Fibroblast of skin of right biceps (primary cell): ENCODE measurements at places on chromosomes 16 and 17.

DNA sequence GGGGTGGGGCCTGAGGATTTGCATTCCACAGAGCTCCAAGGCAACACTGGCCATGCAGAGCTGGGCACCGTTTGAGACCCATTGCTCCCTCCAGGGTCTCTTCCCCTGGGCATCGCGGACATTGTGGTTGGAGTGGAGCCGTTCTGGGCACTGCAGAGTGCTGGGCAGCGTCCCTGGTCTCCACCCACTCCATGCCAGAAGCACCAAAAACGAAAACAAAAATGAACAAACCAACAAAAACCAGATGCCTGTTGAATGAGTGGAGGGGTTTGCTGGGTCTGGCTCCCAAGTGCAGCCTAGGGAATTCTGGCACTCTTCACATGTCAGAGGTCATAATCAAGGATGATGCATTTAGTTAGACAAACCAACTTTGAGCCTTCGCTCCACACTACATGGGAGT, 17.9 kb downstream of the WNT9B start:
- no peak for DNase-seq

DNA sequence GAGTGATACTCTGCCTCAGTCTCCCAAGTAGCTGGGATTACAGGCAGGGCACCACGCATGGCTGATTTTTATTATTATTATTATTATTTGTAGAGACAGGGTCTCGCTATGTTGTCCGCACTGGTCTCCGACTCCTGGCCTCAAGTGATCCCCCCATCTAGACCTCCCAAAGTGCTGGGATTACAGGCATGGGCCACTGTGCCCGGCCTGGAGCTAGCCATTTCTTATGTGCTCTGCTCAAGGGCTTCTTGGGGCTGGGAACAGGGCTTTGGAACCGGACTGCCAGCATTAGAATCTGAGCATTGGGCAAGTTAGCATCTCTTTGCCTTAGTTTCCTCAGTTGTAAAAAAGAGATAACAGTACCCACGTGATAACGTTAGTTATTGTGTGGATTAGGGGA, 111.3 kb downstream of the C16orf78 start:
- DNase-seq = no peak

DNA sequence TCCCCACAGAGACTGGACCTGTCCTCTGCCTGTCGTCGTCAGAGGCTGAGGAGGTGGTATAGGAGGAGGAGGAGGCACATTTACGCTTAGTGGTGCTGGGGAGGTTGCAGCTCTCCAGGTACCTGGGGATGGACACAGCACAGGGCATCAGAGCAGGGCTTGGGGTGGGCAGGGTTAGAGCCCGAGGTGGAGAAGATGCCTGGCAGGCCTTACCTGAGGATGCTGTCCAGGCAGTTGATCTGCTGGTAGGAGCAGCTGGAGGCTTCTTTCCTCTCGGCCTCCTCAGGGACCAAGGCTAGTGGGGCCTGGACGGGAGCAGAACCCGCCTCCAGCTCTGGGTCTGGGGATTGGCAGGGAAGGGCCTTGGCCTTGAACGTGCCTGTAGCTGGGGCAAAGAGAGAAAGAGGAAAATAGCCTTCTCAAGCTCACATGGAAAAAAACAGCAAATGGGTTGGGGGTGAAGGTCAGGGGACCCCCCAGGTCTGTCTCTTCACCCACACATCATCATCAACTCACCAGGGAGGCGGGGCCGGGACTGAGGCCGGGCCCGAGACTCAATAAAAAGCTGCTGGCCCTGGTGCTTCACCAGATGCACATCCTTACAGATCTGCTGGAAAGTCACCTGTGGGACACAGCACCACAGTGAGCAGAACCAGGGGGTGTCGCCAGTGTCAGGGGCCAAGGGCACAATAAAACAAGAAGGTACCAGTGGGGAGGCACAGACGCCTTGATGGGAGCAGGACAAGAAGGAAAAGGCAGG, 5.6 kb downstream of the PER1 start:
- no peak for DNase-seq

DNA sequence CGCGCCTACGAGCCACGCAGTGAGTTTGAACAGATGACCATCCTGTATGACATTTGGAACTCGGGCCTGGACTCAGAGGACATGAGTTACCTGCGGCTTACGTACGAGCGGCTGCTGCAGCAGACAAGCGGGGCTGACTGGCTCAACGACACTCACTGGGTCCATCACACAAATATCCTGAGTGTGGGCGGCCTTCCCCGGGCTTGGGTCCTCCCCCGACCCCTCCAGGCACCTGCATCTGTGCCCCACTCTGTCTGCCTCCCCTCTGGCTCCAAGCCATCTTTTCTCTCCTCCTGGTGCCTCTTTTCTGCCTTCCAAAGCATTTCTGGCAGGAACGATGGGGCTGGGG, 5.0 kb upstream of the HSD3B7 start:
- no peak for DNase-seq

GRCh38 chr17:57636985-57637665, 108.0 kb downstream of the CCDC182 start:
- peak; percentile 6 for DNase-seq

- DNase-seq = no peak
These were observed 13.9 kb downstream of the CENPV start for GRCh38 chr17:16339402-16339801.

DNA sequence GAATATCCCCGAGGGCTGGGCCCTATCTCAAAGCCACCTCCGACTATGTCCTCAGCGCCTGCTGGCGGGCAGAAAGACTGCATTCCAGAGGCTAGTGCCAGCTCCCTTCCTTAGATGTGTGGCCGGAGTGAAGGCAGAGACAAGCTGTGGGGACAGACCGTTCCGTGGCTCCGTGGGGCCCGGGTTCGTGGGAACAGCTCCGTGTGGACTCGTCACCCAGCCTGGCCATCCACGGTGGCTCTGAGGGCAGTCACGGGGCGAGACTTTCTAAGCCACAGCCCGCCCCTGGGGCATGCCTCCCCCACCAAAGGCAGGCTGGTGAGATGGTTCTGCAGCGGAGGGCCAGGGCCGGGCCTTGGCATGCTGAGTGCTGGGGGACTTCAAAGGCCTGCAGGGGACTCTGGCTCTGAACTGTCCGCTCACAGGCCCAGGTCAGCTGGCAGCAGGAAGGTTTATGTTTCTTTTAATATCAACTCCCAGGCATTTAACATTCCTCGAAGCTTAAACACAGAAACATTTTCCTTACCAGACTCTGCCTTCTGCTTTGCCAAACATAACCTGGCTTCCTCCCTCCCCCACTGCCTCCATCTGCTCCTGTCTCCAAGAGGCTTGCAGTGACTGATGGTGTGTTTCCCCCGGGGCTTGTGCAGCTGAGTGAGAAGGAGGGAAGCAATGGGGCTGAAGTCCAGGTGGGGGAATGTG, 50.4 kb downstream of the TIMM22 start:
- DNase-seq = peak; percentile 57

GRCh38 chr17:58232707-58233156, 5.7 kb upstream of the LPO start:
- peak; percentile 90 for DNase-seq

GRCh38 chr17:78019367-78019975, 61.0 kb downstream of the TNRC6C start:
- DNase-seq = peak; percentile 47

DNA sequence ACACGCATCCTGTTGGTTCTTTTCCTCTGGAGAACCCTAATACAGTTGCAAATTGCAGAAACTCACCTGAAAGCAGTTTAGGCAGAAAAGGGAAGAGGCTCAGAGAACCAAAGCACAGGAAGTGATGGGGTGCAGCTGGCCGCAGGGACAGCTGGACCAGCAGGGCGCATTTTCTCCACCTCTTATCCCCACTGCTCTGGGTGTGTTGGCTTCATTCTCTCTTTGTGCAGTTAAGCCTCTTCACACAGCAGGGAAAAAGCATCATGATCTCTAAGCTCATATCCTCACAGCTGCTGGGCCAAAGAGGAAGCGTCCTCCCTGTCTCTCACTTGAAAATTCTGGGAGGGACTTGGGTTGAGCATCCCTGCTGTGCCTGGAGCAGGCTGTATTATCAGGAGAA, 20.0 kb upstream of the LRRC75A start:
- DNase-seq = no peak

GRCh38 chr17:65627891-65628643, 66.6 kb upstream of the AXIN2 start:
- peak; percentile 53 for DNase-seq

DNA sequence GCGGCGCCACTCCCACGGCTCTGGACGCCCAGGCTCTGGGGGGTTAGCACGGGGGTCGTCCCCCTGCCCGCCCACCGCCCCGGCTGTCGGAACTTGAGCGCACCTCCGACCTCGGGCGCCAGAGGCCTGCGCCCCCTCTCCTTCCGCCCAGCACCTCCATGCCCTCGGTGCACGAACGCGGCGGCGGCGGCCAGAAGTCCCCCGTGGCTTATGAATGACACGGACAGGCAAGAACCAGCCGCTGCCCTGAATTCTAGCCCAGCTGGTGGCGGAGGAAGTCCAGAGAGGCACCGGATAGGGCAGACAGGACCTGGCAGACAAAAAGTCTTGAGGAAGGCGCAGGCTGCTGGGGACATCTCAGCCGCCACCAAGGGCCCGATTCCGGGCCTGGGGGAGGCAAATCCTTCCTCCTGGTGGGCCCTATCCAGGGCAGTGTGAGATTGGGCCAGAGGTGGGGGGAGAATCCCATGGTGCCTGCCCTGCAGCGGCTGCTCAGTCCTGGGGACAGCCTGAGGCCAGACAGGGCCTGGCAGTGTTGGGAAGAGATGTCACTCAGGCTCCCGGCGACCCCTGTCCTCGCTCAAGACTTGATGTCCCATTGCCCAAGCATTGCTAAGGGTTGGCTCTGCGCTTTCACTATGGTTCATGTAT, 897 bp upstream of the CYGB start:
- DNase-seq = no peak

DNA sequence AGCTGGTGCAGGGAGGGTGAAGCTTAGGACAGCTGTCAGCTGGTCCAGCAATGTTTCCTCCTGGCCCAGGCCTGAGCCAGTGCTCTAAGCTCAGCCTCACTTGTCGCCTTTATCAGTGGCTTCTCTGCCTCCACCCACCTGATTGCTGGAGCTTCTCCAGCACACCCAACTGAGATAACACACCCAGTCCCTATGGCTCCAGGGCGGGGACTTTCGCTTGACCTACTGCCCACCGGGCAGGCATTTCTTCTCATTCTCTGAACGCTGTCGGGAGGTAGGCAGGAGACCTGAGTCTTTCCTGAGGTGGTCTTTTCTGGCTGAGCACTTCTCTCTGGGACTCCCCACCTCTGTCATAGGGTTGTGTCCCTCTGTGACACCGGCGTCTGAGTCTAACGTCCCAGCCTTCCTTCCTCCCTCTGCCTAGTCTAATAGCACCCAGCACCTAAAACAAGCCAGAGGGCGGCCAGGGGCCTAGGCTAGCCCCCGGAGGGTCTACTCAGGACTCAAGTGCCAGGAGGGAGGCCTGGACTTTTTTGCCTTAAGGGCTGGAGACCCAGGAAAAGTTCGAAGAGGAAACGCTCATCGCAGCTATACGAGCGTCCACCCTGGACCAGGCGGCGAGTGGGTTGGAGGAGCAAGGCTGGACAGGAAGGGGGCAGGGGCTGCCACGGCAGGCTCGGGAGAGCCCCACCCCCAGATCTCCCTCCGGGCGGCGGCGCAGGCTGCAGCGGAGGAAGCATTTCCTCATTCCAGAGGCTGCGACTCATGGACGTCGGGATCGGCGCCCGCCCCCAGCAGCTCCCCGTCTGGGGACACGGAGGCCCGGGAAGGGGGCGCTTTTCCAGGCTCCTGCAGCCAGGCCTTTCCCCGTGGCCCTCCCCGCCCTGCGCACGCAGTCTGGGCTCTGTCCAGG, 756 bp downstream of the TAX1BP3 start:
- peak; percentile 94 for DNase-seq

GRCh38 chr17:81125573-81126081, 39.7 kb upstream of the PVALEF start:
- no peak for DNase-seq

DNA sequence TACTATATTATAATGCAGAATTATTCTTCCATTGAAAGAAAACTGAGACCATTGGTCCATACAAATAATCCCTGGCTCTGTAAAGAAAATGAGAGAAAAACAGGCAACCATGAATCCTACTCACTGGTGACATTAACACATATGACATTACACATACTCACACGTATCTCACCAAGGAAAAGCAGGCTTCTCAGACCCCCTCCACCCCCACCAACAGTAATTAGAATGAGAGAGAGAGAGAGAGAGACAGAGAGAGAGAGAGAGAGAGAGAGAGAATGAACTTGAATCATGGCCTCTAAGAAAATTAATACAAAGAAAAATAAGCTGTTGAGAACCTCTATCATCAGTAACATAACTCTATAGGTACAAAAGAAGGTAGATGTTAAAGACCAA, 132.0 kb downstream of the SNX11 start:
- DNase-seq = no peak

DNA sequence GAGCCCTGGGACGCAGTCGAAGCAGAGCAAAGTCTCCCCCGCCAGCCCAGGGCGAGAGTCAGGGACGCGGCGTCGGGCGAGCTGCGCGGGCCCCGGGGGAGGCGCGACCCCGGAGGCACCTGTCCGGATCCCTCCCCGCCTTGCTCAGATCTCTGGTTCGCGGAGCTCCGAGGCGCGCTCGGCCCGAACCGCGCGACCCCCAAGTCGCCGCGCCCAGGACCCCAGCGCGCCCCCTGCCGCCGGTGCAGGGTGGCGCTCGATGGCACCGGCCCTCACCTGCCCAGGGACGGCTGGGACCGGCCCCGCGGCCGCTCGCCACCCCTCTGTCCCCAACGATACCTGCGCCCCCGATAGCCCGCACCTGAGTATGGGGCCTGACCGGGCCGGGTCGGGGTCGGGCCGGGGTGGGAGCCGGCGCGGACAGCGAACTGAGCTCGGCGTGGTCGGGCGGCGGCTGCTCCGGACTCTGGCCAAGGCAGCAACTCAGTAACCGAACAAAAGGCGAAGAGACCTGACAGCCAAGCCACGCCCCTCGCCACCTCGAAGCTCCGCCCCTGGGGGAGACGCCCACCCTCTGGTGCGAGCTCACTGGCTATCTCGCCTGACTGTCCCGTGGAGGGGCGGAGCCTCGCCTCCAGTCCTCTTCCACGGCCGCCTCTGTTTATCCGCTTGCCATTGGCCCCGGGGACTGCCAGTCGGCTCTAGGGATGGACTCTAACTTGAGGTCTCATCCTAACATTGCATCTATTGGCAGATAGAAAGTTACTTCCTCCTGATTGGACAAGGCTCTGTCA, at the start of gene JUP:
JUP (minus strand) TSS at position 485 of the 794 bp plus-strand sequence. CDS start 14,857 bp downstream, outside the sequence.
- DNase-seq = peak; percentile 98

DNA sequence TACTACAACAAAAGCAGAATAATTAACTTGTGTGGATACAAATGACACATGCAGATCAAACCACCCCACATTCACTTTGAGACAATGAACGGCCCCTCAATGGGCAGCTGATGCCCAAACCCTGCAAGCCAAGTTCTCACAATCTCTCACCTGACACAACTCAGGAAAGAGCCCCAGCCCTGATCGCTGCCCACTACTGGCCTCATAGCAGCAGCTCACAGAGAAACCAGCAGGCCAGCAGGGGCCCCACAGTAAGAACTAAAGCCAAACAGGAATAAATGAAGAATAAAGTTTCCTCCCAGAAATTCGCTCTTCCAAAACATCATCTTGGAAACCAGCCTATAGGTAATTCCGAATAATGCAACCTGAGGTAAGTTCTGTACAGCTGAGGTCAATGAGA, 7.7 kb downstream of the AKTIP start:
- no peak for DNase-seq

GRCh38 chr16:17647879-17648872, 177.4 kb upstream of the XYLT1 start:
- no peak for DNase-seq

GRCh38 chr16:63129411-63130125, 1093.3 kb upstream of the CDH8 start:
- no peak for DNase-seq

GRCh38 chr17:5355421-5356129, 63.9 kb downstream of the NUP88 start:
- peak; percentile 19 for DNase-seq

- DNase-seq = no peak
These were observed 13.2 kb downstream of the STARD3 start for GRCh38 chr17:39650121-39650579.

GRCh38 chr17:45031231-45032173, 19.9 kb downstream of the DCAKD start:
- DNase-seq = no peak
